ENCODE measurements at places on chromosomes 7 and 10.

GRCh38 chr10:1933215-1933614 lies 195.9 kb upstream of the ADARB2 start:
- DNase-seq: no peak

DNA sequence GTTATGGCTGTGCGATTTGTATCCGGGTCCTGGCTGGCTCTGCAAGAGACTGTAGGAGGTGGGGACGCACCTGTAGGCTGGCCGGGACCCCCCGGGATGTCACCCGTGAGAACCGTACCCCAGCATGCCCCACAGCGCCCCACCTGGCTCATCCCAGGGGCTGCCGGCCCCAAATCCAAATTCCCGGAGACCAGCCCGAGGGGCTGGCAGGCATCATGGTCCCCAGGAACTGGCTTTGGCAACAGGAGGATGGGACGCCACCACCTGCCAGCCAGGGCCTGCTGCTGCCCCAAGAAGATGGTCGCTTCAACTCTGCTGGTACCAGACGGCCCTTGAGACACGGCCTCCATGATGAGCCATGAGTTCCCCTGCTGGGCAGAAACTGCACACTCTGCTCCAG lies 239.4 kb downstream of the ELFN1 start:
- DNase-seq: no peak

GRCh38 chr7:73718905-73719805 lies at the start of gene STX1A:
TSS of gene STX1A (minus strand) at chr7:73719669. CDS start at chr7:73719631, 38 bp downstream.
- DNase-seq: no peak

DNA sequence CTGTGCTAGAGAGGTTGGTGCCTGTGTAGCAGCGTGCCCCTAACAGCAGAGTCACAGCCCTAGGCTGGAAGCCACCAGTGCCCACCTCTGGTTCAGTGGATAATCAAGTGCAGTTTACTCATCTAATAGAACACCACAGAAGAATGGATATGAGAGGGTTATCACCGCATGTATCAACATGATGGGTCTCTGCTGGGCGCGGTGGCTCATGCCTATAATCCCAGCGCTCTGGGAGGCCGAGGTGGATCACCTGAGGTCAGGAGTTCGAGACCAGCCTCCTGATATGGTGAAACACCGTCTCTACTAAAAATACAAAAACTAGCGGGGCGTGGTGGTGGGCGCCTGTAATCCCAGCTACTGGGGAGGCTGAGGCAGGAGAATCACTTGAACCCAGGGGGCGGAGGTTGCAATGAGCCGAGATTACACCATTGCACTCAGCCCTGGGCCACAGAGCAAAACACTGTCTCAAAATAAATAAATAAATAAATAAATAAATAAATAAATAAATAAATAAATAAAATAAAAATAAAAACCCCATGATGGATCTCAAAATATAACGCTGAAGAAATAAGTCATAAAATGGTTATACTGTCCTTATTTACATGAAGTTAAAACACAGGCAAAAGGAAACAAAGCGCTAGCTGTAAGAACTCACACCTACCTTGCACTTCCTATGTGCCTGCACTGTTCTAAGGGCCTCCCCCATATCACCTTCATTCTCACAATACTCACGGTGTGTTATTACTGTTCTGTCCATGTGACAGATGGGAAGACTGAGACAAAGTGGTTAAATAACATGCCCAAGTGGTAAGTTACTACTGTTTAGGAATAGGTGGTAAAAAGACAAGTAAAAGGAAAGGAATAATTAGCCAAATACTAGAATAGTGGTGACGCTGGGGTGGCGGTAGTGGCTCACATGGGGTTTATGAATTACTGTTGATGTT lies 70.9 kb downstream of the AMZ1 start:
- no peak for DNase-seq

DNA sequence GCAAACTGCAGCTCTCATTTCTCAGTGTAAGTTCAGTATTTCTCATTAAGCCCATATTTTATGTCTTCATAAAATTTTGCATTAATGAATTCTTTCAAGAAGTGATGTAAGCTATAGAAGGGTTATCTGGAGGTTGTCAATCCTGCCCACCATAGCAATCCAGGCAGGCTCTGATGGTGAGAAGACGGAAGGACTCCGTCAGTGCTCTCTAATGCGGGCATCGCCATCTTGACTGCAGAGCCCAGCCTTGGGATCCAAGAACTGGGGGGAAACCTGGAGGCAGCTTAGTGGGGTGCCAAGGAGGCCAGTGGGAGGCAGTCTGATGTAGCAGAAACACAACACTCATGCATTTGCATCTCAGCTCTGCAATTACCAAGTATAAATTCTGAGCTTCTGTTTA lies 707.4 kb upstream of the NRP1 start:
- no peak for DNase-seq

DNA sequence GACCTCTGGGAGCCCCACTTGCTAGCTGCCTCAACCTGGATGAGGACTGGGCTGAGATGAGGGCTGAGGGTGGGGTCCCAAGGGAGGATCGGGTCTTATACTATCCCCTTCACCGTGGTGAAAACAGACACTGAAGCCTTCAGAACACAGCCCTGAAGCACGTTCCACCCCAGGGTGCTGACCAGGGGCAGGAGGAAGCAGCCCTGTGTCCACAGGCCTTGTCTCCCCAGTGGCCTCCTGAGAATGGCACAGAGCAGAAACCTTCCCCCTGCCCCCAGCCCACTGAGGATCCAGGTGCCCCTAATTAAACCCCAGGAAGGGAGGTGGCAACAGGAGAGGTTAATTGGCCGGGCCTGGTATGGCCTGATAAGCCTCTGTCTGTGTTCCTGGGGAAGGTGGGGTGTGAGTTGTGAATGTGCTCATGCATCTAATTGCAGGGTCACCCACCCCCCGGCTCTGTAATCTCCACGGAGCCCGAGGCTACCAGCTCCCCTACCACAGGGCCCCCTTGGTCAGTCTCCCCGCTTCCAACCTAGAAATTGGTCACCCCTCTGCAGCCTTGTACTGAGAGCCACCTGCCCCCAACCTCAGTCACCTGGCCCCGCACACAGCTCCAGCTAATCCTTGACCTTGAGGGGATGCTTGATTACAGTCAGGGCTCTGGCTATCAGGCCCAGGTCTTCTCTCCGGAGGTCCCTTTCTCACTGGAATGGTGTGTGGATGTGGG lies 159.0 kb upstream of the UNC5B start:
- DNase-seq: no peak

GRCh38 chr7:2936891-2937580 lies 92.9 kb upstream of the GNA12 start:
- DNase-seq: no peak

- no peak for DNase-seq
These were observed 85.3 kb downstream of the CUL1 start for GRCh38 chr7:148783801-148784527.

DNA sequence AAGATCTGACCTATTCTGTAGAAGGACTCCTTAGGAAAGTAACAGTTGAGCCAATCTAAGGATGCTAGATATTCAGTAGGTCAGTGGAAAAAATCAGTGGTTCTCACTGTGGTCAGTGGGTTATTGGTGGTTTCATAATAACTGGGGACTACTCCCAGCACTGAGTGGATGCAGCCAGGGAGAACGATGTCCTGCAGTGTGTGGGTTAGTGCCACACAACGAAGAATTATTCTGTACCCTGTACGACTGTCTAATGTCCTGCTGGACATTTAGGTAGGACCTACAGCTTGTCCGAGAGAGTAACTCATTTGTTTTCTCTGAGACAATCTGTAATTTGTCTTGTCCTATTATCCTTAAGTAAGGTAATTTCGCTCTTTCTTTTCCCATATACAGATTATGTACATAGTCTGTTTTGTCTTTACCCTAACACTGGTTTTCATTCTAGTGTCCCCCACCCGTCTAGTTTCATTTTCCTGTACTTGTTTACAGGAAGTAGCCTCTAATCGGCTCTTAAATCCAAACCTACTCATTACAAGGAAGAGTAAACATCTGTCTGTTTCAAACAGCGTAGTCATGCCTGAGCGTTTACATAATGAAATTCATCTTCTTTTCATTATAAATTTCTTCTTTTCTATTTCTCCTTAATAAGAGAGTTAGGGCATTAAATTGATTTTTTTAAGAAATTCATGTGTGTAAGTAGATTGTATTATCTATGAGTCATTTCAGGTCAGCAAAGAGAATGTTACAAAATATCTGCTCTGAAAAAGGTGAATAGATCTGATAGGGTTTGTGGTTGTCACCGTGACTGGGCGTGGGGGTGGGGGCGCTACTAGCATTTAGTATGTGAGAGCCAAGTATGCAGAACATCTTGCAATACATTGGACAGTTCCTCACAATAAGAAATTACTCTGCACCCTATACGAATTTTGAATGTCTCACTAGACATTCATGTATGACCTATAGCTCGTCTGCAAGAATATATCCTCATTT lies 8.3 kb upstream of the ZC3HAV1L start:
- DNase-seq: no peak

- no peak for DNase-seq
These were observed 9.9 kb upstream of the PSMG3 start for GRCh38 chr7:1579481-1580421.

GRCh38 chr7:93442478-93443224 lies 131.9 kb downstream of the CALCR start:
- no peak for DNase-seq

GRCh38 chr10:118203461-118203860 lies 138.7 kb downstream of the FAM204A start:
- DNase-seq: no peak

DNA sequence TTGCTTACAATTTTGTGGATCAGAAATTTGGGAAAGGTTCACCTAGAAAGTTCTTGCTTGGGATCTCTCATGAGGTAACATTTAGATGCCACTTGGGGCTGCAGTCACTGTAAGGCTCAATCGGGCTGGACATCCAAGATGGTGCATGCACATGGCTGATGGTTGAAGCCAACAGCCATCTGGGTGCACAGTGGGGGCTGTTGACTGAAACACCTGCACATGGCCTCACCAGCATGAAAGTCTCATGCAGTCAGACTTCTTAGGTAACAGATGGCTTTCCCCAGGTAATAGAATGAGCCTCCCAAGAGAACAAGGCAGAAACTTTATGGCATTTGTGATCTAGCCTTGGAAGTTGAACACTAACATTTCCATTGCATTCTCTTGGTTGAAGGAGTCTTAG lies 740.7 kb upstream of the AUTS2 start:
- no peak for DNase-seq

- no peak for DNase-seq
These were observed 805.1 kb downstream of the TNS3 start for GRCh38 chr7:46776790-46777189.

DNA sequence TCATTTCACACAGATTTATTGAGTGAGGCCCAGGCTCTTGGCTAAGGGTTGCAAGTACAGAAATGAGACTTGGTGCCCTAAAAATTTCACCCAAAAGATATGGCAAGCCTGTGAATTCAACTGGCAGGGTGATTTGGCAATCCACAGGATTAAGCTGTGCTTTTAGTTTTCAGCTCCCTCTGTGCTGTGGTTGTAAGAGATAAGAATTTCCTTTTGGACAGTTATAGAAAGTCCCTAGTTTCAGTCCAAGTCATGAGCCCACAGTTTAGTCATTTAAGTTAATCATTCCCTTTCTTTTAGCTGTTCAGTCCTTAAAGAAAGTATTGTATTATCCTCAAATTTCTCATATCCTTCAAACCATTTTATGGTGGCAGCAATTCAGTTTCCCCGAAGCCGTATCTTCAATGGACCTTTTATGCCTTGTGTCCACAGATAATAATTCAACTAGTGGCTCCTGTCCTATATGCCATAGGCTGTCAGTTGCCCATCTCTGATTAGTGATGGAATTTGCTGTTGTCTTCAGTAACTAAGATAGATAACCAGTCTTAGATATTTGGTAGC lies 73.4 kb upstream of the NAMPT start:
- no peak for DNase-seq

DNA sequence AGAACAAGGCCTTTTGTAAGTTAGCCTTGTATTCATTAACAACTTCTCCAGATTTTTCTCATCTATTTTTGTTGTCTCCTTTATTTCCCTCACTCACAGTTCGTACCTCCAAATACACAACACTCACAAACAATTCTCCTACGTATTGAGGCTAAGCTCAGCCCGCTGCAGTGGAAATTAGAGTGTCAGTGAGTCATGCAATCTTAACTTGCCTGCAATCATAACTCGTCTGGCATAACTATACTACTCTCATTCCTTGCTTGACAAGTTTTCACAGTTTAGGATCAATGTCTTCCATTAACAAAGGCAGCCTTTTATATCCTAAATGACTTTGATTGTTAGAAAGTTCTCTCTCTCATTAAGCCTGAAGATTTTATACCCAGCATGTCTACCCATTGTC lies 23.8 kb downstream of the TMEM196 start:
- DNase-seq: no peak

DNA sequence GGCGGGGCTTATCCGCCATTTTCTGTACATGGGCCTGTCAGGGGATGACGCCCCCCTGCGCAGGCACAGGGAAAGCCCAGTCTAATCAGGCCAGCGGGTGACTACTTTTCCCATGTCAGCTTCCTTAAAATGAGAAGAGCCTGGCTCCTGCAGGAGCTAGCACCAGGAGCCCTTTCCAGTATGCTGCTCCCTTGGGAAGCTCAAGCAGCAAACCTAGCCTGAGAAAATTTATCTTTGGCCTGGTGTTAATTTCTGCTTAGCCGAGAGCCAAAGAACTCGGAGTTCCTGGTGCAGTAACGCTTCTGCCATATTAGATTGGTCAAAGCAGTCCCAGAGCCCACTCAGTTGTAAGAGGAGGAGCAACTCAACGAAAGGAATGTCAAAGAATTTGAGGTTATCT lies 239.0 kb upstream of the PHYHIPL start:
- DNase-seq: no peak

DNA sequence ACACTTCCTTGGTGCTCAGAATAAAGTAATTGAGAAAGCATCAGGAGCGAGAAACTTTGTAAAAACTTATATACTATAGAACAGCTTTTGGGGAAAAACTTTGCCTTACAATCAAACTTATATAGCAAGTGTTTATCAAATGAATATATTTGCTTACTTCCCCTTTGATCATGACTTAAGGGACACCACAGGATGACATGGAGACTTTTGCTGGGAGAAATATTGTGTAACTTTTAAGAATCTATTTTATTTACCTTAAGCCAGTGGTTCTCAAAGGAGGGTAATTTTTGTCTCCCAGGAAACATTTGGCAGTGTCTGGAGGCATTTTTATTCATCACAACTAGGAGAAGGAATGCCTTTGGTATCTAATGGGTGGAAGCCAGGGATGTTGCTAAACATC lies 173.8 kb upstream of the HABP2 start:
- DNase-seq: no peak

DNA sequence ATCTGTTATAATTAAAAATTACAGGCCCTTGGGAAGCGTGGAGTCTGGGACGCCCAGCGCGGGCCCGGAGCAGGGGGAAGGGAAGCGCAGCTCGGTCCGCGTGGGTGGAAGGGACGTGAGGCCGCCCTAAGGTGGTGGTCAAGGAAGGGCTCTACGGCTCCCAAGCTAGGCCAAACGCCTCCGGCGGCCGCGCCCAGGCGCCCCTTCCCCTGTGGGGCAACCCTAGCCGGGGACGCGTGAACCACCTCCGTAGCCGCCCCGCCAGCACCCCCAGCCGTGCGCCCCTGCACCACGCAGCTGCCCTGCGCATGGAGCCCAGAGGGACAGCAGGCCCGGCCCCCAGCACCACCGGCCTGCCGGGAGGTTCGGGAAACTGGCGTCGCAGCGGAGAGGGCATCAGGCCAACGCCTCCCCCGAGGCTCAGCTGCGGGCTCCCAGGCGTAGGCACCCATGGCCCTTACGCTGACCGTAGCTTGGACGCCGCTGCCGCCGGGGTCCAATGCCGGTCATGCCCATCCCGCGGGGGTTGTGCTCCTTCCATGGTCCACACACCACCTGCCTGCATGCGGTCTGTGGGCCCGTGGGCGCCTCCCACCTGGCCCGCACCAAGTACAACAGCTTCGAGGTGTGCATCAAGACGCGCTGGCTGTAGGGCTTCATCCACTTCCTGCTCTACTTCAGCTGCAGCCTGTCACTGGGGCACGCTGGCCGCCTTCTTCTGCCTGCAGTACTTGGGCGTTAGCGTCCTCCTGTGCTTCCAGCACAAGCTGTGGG lies 166.7 kb downstream of the SEPTIN7 start:
- no peak for DNase-seq
